CD4-positive, alpha-beta T cell treated with Interferon gamma for 1 hour (primary cell): ENCODE measurements at places on chromosomes 6 and 20.

GRCh38 chr6:106626485-106626884 lies 2.8 kb downstream of the RTN4IP1 start:
- no peak for DNase-seq

GRCh38 chr6:122472022-122472340 lies 374 bp upstream of the SERINC1 start:
- DNase-seq = no peak

DNA sequence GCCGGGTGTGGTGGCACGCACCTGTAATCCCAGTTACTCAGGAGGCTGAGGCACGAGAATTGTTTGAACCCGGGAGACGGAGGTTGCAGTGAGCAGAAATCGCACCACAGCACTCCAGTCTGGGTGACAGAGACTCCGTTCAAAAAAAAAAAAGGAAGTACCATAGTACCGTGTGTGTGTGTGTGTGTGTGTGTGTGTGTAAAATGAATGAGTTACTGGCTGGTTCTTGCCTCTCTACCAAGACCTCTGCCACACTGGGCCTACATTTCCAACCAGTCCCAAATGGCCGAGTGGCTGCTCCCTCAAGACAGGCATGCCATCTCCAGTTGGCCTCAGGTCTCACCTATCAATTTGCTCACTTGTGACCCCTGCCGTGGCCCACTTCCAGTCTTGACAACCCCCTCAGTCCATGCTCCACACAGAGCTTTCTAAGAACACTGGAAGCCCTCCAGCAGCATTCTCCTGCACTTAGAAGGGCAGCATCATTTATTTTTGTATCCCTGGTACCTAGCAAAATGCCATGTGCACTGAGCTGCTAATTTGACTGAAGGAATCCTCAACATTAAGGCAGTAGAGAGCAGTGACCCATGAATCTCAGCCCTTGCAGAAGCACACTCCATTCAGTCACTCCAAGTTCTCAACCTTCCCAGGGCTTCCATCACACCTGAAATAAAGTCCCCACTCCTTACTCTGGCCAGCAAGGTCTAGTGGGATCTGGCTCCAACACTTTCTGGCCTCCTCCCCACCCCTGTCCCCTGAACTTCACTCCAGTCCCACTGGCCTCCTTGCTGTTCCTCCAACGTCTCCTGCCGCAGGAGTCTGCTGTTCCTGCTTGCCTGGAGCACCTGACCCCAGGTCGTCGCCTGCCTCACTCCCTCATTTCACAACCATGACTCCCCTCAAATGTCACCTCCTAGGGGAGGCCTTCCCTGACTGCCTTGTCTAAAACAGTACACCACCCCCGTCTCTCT lies 29.9 kb downstream of the COX4I2 start:
- DNase-seq = no peak

DNA sequence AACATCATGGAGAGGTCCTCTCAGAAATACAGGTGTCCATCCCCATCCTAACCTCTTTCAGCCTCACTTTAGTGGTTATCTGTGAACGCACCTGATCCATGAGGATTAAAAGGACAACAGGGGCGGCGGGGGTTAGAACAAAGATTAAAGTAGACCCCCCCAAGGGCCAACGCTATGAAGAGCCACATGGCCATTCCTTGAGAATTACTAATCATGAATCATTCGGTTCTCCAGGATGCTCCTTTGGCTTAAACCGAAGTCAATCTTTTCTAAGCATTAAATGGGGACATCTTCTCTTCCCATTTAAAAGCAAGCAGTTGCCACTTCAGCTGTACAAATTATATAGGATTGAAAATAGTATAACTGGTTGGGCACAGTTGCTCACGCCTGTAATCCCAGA lies 212.4 kb downstream of the GMPR start:
- DNase-seq = no peak

DNA sequence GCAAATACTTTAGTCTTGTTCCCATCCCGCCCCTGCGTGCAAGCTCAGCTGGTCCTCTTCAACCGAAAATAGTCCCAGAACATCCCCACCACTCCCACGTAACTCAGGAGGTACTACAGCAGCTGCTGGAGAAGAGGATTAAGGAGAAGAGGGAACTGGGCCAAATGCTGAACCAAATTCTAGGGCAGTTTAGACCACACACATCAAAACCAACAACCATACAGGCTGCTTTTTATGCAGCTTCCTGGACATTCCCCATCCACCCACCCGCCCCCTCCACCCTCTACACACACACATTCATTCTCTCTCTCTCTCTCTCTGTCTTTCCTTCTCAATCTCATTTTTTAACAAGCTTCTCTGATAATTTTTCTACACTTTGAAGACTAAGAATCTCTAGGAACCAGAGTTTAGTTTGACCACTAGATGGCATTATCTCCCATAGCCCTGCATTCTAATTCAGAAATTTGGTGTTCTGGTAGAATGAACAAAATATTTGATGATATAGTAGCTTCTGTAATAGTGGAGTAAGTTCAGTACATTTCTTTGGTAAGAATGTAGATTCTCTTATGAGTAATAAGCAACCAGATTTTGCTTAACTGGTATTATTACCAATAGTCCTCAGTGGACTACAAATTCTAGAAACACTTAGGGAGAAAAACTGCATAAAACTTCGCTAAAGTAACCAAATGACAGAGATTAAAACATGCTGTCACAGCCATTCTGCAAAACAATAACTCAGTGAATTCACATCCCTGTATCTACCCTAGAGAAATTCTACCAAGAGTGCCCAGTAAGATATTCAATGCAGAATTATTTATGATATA lies 52.1 kb upstream of the BEND6 start:
- DNase-seq = no peak

- DNase-seq = peak; percentile 16
Observed at GRCh38 chr6:137165375-137166246, 7.8 kb downstream of the IL22RA2 start.

DNA sequence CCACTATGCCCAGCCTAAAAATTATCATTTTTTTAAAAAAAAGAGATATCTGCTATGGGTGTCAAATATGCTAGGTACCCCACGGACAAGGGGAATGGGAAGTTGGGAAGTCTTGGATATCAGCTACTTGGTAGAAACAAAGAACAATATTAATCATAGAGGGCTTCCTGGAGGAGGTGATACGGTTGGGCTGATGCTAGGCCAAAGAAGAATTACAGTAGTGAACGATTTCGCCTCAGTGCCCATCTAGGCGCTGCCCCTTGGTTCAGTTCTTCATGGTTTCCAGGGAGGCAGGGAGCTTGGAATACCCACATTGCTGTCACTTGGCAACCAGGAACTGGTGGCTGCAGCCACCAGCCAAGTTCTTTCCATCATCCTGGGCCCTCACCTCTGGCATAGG lies 5.5 kb upstream of the PSMF1 start:
- no peak for DNase-seq

DNA sequence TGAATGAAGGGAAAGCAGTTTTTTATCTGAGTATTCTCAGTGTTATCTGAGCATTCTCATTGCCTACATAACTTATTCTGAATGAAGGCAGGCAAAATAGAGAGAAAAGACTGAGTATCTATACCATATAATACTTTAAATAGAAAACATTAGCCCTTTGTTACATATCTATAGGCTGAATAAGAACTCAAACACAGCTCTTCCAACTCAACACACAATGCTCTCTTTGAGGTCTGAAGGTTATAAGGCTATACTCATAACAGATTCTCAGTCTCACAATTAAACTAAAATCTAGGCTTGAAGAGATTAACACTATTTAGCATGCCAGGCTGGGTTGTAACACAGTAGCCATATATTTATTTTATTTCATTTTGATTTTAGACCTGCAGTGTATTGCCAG lies 56.9 kb downstream of the EYS start:
- DNase-seq = no peak

- DNase-seq = no peak
Observed at GRCh38 chr6:27754408-27754782, 157.8 kb downstream of the OR2B2 start.

- DNase-seq = no peak
Observed at GRCh38 chr6:35185971-35186370, 27.8 kb upstream of the SCUBE3 start.

GRCh38 chr6:168615837-168616236 lies 174.9 kb downstream of the SMOC2 start:
- DNase-seq = no peak

DNA sequence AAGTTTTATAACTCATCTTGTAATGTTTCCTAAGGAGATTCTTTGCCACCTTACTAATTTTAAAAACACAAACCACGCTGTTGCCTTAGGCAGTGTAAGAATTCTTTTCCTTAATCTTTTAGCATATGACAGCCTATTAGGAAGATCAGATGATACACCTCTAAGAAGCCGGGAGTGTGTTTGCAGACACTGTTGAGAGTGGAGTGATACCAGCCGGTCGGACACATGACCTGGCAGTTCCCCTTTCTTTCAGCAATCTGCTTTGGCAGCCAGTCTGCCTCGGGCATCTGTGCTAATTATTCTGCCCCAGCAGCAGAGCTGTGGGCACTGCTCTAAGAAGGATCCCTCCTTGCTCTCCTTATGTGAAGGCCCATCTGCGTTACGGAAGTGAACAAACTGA lies 50.9 kb downstream of the PLCB4 start:
- no peak for DNase-seq

DNA sequence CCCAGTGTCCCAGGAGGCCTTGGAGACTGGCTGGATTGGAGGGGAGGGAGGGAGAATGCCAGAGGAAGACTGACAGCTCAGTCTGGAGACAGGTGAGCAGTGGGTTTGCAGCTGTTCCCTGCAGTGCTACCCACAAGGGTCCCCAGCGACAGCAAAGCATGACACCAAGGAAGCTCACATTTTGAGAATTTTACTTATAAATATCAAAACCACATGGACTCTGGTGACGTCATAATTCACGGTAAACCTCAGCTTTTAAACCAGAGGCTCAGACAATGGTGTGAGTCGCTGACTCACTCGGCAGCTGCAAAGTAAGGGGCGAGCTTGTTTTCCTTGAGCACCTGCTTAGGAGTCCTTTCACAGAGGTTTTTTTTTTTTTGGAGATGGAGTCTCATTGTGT lies 65.2 kb downstream of the THBS2 start:
- DNase-seq = no peak

- no peak for DNase-seq
Observed at GRCh38 chr6:148580442-148580841, 166.4 kb upstream of the UST start.

- peak; percentile 31 for DNase-seq
Observed at GRCh38 chr20:37276494-37277252, 12.8 kb upstream of the MANBAL start.

GRCh38 chr6:40484066-40484465 lies 103.1 kb downstream of the LRFN2 start:
- DNase-seq = no peak

- DNase-seq = no peak
Observed at GRCh38 chr20:63915471-63915870, 20.5 kb downstream of the DNAJC5 start.

GRCh38 chr6:75530696-75531095 lies 37.1 kb upstream of the FILIP1 start:
- no peak for DNase-seq

DNA sequence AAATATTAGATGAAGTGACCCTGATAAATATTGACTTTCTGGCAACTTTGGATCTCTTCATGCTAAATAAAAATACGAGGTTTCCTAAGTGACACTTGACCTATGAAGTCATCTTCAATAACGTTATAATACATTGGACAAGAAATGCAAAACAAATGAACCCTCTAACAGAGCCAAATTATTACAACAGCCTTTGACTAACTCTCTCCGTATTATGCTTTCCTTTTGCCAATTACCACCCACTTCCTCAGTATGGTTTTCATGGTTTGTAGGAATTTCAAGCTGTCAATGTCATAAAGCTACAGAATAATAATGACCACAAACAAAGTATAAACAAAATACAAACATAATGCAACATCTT lies 210.5 kb downstream of the MOXD1 start:
- no peak for DNase-seq

GRCh38 chr6:94736236-94736635 lies 841.1 kb upstream of the MANEA start:
- DNase-seq = no peak

- DNase-seq = no peak
Observed at GRCh38 chr6:125231574-125232343, 70.0 kb downstream of the HDDC2 start.

DNA sequence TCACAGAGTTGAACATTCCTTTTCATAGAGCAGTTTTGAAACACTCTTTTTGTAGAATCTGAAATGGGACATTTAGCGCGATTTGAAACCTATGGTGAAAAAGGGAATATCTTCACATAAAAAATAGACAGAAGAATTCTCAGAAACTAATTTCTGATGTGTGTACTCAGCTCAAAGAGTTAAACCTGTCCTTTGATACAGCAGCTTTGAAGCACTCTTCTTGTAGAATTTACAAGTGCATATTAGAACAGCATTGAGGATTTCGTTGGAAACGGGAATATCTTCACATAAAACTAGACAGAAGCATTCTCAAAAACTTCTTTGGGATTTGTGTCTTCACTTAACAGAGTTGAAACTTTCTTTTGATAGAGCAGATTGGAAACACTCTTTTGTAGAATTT lies 650.7 kb upstream of the ZNF337 start:
- no peak for DNase-seq

GRCh38 chr20:30816182-30816645 lies 441.2 kb upstream of the DEFB115 start:
- DNase-seq = no peak

- DNase-seq = no peak
Observed at GRCh38 chr6:73085443-73085871, 139.8 kb downstream of the KHDC1L start.

DNA sequence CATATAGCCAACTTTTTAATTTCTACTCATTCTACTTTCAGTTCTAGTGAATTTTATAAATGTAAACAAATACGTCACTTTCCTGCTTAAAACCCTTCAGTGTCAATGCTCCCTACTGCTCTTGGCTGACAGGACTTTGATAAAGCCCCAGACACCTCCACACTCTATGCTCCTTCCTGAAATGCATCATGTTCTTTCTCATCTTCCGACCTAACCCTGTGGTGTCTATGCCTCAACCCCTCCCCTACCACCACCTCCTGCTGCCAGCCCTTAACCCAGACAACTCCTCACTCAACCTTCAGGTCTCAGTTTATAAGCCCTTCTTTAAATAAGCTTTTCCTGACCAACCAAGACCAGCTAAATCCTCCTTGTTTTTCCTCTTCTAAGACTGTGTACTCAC lies 19.1 kb downstream of the TLDC2 start:
- DNase-seq = no peak

- no peak for DNase-seq
Observed at GRCh38 chr20:5652626-5653553, 97.3 kb upstream of the SHLD1 start.

- no peak for DNase-seq
Observed at GRCh38 chr20:33578510-33578909, 83.6 kb upstream of the C20orf144 start.

- no peak for DNase-seq
Observed at GRCh38 chr20:9230406-9230805, 161.5 kb downstream of the PLCB4 start.
